Effector memory CD8-positive, alpha-beta T cell (primary cell): ENCODE measurements at places on chromosomes 16 and 17.

- DNase-seq = no peak
- peaks cover 5% of the 10 kb centered on the region for H3K4me1 ChIP-seq
- no peaks in the 10 kb centered on the region for H3K27me3 ChIP-seq
- peaks cover 23% of the 10 kb centered on the region for H3K36me3 ChIP-seq
- no peak overlapping the region for H3K4me3 ChIP-seq
These were observed 54.8 kb downstream of the VMP1 start for GRCh38 chr17:59762049-59762823.

- peak overlapping the region; percentile 68 for H3K27ac ChIP-seq
- no peaks in the 10 kb centered on the region for H3K4me1 ChIP-seq
- DNase-seq = peak; percentile 6
- peaks cover 16% of the 10 kb centered on the region for H3K36me3 ChIP-seq
- no peaks in the 10 kb centered on the region for H3K27me3 ChIP-seq
- no peak overlapping the region for H3K4me3 ChIP-seq
These were observed 16.8 kb downstream of the NQO1 start for GRCh38 chr16:69709456-69710084.

DNA sequence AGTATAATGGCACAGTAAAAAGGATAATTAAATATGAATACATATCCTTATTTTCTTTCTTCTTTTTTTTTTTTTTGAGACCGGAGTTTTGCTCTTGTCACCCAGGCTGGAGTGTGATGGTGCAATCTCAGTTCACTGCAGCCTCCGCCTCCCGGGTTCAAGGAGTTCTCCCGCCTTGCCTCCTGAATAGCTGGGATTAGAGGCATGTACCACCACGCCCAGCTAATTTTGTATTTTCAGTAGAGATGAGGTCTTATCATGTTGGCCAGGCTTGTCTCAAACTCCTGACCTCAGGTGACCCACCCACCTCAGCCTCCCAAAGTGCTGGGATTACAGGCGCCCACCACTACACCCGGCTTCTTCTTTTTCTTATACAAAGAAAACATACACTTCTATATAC, 12.0 kb downstream of the GABARAPL2 start:
- no peak for DNase-seq
- H3K27ac ChIP-seq = peak overlapping the region; percentile 12
- H3K27me3 ChIP-seq = no peaks in the 10 kb centered on the region
- peaks cover 50% of the 10 kb centered on the region for H3K36me3 ChIP-seq
- H3K4me3 ChIP-seq = no peak overlapping the region
- H3K4me1 ChIP-seq = peaks cover 15% of the 10 kb centered on the region

- H3K4me1 ChIP-seq = no peaks in the 10 kb centered on the region
- H3K4me3 ChIP-seq = no peak overlapping the region
- H3K36me3 ChIP-seq = no peaks in the 10 kb centered on the region
- no peak for DNase-seq
These were observed 58.9 kb upstream of the ARHGAP44 start for GRCh38 chr17:12730421-12730820.

DNA sequence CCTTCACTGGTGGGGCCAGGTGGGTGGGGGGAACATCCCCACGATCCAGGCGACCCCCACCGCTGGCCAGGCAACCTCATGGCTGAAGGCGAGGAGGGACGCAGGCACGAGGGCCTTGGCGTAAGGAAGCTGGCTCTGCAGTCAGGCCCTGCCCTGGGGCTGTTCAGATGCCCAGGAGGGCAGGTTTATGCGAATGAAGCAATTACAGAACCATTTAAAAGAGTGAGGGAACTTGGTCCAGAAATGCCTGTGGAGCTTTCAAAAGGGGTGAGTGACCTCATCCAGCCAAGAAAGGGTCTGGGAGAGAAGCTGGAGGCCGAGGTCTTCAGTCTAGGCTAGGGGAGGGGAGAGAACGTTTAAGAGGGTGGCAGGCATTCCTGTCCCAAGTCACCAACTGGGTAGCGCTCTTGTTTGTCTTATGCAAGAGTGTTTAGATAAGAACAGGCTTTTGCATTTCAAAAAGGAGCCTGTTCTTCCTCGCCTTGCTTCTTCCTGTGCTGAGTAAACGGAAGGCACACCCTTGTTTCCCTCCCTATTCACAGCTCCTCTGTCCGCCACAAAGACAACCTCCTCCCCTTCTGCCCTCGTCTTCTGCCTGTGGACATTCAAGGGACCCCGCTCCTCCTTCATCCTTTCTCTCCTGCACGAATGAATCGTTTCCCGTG, 183.5 kb upstream of the SDK2 start:
- H3K27me3 ChIP-seq = peaks cover 21% of the 10 kb centered on the region
- H3K4me3 ChIP-seq = peak overlapping the region; percentile 45
- H3K27ac ChIP-seq = peak overlapping the region; percentile 2
- no peak for DNase-seq
- H3K36me3 ChIP-seq = peaks cover 2% of the 10 kb centered on the region
- H3K4me1 ChIP-seq = peaks cover 3% of the 10 kb centered on the region

DNA sequence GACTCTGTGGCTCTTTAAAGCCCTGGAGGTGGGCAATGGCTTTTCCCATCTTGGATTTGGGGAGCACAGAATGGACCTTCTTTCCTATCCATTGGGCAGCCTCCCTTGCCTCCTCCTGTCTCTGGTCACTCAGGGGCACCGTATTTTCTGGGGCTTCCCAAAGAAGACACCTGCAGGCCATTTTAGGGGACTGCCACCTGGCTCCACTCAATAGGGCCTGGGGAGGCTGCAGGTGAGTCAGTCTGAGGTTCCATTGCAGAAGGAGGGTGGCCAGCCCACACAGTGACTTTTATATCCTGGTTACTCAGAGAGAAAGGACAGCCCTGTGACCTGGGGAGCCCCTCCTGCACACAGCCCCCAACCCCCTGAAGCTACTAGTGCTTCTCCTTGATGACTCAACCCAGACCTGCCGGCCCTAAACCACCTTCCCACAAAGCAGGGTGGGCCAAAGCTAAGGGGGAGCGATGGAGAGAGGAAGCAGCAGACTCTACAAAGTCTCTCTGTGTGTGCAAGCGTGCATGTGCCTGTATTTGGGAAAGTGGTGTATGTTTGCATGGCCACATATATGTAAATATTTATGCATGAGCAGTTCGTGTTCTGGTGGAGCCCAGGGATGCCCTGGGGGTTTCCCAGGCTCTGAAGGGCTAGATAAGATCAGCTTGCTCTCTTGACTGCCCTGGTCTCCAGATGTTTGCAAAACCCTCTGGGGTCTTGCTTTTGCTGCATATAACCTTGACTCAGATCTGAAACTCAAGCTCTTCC, 5.0 kb downstream of the CX3CL1 start:
- H3K27ac ChIP-seq = no peak overlapping the region
- H3K4me3 ChIP-seq = no peak overlapping the region
- H3K4me1 ChIP-seq = no peaks in the 10 kb centered on the region
- H3K36me3 ChIP-seq = no peaks in the 10 kb centered on the region
- H3K27me3 ChIP-seq = peaks cover 18% of the 10 kb centered on the region
- no peak for DNase-seq

- H3K4me1 ChIP-seq = no peaks in the 10 kb centered on the region
- no peak overlapping the region for H3K27ac ChIP-seq
- H3K36me3 ChIP-seq = peaks cover 6% of the 10 kb centered on the region
- H3K4me3 ChIP-seq = no peak overlapping the region
These were observed 405.0 kb downstream of the WWOX start for GRCh38 chr16:78504401-78504851.

- H3K27me3 ChIP-seq = peaks cover 6% of the 10 kb centered on the region
- H3K36me3 ChIP-seq = peaks cover 7% of the 10 kb centered on the region
- H3K4me1 ChIP-seq = peaks cover 23% of the 10 kb centered on the region
- peak within 1 kb of the TSS; percentile 93 for H3K4me3 ChIP-seq
- DNase-seq = peak; percentile 65
These were observed at the start of gene SCPEP1 for GRCh38 chr17:56977673-56978395. Gene SCPEP1 (plus strand): TSS chr17:56978131. CDS start chr17:56978160, 29 bp downstream.

GRCh38 chr16:86431540-86431939, 78.8 kb upstream of the FOXF1 start:
- DNase-seq = no peak
- H3K27me3 ChIP-seq = no peaks in the 10 kb centered on the region
- no peaks in the 10 kb centered on the region for H3K4me1 ChIP-seq
- peaks cover 3% of the 10 kb centered on the region for H3K36me3 ChIP-seq
- H3K27ac ChIP-seq = no peak overlapping the region
- H3K4me3 ChIP-seq = no peak overlapping the region

DNA sequence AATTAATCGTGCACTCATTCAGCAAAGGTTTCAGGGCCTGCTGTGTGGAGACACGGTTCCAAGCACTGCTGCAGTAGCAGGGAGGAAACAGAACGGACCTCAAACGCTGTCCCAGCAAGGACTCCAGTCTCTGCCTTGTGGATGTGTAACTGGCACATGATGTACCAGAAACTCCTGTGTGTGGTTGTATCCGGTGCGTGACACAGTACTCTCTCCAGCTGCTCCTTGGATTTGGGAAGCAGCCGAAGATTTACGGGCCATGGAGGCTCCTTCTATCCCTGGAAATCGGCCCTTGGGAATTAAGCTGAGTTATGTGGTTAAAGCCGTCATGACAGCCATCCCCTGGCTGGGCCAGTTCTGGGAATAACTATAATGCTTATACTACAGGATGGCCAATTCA, 8.5 kb upstream of the ANKRD11 start:
- peaks cover 17% of the 10 kb centered on the region for H3K36me3 ChIP-seq
- H3K4me3 ChIP-seq = no peak overlapping the region
- no peak overlapping the region for H3K27ac ChIP-seq

DNA sequence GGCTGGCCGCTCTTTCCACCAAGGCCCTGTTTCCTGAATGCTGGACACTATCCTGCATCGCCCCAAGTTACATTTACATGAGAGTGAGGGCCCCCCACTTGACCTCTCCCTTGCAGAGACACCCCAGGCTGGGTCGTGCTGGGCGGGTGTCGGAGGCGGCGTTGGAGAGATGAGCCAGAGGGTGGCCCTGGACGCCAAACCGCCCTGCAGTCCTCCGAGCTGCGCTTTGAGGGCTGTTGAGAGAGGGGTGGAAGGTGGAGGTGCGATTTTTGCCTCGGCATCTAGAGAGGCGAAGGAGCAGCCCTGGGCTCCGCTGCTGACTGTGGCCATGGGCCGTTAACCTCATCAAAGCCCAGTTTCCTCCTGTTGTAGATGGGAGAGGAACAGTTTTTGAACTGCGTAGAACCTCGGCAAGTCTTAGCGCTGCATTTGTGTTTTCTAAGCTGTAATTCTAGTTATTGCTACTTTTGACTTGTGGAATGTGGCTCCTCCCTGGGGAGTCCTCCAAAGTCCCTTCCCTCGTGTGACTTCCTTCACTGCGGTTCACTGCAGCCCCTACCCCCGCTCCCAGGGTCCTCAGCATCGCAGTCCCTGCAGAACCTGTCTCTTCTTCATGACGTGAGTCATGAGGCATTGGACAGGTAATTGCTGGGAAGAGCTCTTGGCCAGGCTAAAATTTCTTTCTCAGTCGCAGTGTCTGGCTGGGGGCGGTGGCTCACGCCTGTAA, 986 bp upstream of the ELOB start:
- DNase-seq = peak; percentile 46
- H3K27ac ChIP-seq = peak overlapping the region; percentile 98
- H3K27me3 ChIP-seq = no peaks in the 10 kb centered on the region

- H3K27ac ChIP-seq = peak overlapping the region; percentile 0
- peak overlapping the region; percentile 24 for H3K4me3 ChIP-seq
- no peaks in the 10 kb centered on the region for H3K27me3 ChIP-seq
- no peak for DNase-seq
These were observed 5.0 kb upstream of the ARHGAP17 start for GRCh38 chr16:25020112-25020631.

- no peaks in the 10 kb centered on the region for H3K27me3 ChIP-seq
- DNase-seq = peak; percentile 46
- no peak overlapping the region for H3K4me3 ChIP-seq
- H3K36me3 ChIP-seq = no peaks in the 10 kb centered on the region
- peaks cover 8% of the 10 kb centered on the region for H3K4me1 ChIP-seq
- no peak overlapping the region for H3K27ac ChIP-seq
These were observed 22.7 kb downstream of the PEMT start for GRCh38 chr17:17568772-17569195.
